NCI-H1694 (cell line): ENCODE measurements at places on chromosomes 16 and 17.

GRCh38 chr16:67186550-67186950, 2.8 kb upstream of the MATCAP1 start:
- no peak for DNase-seq

GRCh38 chr17:27494192-27495091, 38.2 kb downstream of the KSR1 start:
- no peak for DNase-seq

DNA sequence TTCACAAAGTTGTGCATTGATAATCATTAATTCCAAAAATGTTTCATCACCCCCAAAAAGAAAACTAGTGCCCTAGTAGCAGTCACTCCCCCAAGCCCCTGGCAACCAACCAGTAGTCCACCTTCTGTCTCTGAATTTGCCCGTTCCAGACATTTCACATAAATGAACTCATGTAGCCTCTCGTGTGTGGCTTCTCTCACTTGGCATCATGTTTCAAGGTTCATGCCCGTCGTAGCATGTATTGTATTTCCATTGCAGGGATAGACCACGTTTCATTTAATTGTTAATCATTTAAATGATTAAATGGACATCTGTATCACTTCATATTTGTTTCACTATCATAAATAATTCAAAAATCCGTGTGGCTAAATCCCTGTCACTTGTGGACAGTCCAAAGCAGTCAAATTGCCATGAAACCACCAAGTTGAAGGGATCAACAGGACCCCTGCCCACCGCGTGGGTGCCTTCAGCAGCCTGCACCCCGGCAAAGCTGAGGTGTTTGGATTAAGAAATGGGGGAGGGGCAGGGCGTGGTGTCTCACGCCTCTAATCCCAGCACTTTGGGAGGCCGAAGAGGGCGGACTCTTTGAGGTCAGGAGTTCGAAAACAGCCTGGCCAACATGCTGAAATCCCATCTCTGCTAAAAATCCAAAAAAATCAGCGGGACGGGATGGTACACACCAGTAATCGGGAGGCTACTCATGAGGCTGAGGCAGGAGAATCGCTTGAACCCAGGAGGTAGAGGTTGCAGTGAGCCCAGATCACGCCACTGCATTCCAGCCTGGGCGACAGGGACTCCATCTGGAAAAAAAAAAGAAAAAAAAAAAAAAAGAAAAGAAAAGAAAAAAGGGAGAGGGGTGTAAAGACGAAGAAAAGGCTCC, 8.7 kb upstream of the FLYWCH2 start:
- no peak for DNase-seq

DNA sequence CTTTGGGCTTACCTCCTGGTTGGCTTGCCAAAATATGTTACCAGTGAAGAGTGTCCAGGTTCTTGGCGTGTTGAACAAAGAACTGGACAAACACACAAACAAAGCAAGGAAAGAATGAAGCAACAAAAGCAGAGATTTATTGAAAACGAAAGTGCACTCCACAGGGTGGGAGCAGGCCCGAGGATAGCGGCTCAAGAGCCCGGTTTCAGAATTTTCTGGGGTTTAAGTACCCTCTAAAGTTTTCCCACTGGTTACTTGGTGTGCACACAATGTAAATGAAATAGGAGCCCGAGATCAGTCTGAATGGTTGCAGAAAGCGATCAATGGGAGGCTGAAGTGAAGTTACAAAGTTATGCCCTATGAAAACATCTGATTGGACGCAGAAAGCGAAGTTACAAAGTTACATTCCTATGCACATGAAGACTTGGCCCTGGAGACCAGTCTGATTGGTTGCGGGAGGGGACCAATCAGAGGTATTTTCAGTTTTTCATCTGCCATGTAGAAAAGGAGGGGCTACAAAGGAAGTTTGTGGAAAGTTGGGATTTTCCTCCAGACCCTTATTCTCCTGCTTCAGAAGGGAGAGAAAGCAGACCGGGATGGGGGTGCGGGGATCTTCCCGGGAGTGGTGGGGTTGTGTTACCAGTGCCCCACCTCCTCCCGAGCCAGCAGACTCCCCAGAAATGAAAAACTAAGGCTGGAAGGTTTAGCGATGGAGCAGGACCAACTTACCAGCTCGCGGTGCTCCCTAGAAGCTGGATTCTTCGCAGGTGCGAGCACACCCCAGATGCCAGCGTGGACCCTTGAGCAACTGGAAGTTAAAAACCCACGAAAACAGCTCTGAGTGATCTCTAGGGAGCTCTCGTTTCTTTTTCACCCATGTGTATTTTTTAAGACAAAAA, at the start of gene SLFN12:
SLFN12 (minus strand) TSS at position 325 of the 899 bp plus-strand sequence. CDS start 9,472 bp downstream, outside the sequence.
- no peak for DNase-seq

GRCh38 chr16:24381470-24382118, 125.5 kb downstream of the CACNG3 start:
- no peak for DNase-seq

DNA sequence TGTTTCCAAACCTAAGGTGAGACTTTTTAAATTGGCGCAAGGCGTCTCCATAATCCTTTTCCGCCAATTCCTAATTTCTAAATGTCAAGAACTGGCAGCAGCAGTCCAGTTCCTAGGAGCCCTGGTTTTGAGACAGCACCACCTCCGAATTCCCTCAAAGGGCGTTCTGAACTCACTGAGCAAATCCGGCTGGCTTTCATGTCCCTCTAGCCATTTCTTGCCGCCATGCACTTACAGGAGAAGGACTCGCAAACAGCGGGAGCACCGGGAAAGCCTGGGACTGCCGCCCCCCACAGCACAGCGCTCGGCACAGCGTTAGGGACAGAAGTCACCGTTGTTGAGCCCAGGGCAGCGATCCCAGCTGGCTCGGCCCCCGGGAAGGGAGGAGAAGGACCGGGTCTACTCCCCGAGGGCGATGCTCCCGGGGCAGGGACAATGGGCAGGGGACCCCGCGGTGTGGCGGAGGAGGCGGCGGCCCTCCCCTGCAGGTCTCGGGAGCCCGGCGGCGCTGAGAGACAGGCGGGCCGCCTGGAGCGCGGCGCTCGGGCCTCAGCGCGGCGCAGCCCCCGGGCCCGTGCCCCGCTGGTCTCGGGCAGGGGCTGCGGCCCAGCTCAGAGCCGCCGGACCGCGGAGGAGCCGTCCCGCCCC, 545 bp downstream of the ARHGAP17 start:
- peak; percentile 1 for DNase-seq

- no peak for DNase-seq
Measured at GRCh38 chr16:55555436-55555835, 11.0 kb upstream of the CAPNS2 start.

- peak; percentile 21 for DNase-seq
Measured at GRCh38 chr17:20053361-20053964, 44.3 kb downstream of the SPECC1 start.

DNA sequence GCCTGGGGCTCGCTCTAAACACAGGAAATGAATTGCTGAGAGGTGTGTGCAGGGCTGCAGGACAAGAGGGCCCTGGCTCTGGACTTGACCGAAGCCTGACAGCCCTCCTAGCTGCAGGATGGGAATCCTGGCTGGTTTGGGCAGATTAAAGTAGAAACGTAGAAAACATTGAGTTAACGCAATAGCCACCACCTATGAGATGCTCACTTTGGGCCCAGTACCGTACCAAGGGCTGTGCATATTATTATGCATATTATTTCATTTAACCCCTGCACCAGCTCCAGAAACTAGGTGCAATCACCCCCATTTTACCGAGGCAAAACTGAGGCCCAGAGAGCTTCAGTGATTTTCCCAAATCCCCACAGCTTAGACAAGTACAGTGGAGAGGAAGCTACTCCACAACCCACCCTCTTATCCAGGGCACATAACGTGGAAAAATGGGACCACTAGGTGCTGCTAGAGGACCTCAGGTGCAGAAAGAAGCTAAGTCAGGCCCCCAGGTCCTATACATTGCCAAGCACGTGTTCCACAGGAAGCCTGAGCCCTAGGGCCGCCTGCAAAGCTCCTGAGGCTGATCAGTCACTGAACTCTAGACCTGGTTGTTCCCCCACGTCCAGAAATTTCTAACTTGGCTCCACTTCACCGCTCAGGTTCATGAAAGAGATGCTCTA, 79.2 kb downstream of the MYH11 start:
- peak; percentile 48 for DNase-seq
